ENCODE measurements at places on chromosomes 12 and 14. TPM values are rescaled to one million over a fixed set of nuclear protein-coding genes. Genes with fewer than 3 reads are reported as not detected.
A peak's percentile ranks its signal among the peaks of the same experiment; 100 is the strongest.

GRCh38 chr12:31832740-31833729, 104.2 kb upstream of the AMN1 start:
- no peak for DNase-seq

DNA sequence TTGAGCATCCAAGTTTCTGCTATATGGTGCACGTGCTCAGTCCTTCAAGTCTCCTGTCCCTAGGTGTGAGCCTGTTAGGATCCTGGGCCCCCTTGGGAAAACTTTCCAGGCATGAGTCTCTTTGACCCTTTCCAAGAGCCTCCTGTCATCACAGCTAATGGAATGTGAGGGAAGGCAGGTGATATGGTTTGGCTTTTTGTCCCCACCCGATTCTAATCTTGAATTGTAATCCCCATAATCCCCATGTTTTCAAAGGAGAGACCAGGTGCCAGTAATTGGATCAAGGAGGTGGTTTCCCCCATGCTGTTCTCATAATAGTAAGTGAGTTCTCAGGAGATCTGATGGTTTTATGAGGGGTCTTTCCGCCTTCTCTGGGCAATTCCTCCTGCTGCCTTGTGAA, 265.5 kb downstream of the ATP23 start:
- no peak for DNase-seq

DNA sequence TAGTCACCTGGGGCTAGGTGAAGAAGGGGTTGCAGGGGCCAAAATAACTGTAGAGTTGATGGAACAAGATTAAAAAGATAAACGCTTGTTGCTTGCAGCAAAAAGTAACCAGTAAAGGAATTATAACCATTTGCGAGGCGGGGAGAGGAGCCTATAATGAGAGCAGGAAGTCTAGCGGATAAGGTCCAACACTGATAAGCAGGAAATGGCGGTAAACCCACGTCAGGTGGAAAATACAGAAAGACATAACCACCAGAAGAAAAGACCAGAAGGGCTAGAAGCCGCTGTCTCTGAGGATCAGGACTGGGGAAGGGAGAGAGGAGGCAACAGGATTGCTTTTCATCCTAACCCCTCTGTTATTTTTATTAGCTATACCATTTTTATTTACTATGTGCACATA, 303.3 kb downstream of the DPF3 start:
- DNase-seq, result no peak

GRCh38 chr14:93543766-93544165, 113.0 kb downstream of the UNC79 start:
- DNase-seq, result no peak

DNA sequence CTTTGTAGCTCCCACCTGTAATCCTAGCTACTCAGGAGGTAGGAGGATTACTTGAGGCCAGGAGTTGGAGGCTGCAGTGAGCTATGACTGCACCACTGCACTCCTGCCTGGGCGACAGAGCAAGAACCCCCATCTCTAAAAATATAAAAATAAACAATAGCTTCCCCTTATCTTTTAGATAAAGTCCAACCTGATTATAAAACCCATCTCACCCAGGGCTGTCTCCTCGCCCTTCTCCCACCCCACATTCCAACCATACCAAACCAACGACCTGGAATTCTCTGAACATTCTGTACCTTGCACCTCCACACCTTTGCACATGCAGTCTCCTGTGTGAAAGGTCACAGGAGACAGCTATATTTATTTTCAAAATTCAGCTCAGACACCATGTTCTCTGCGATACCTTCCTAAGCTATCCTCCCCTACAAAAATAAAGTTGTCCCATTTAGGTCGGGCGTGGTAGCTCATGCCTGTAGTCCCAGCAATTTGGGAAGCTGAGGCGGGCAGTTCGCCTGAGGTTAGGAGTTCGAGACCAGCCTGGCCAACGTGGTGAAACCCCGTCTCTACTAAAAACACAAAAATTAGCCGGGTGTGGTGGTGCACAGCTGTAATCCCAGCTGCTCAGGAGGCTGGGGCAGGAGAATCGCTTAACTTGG, 7.7 kb downstream of the SLC7A7 start:
- no peak for DNase-seq

DNA sequence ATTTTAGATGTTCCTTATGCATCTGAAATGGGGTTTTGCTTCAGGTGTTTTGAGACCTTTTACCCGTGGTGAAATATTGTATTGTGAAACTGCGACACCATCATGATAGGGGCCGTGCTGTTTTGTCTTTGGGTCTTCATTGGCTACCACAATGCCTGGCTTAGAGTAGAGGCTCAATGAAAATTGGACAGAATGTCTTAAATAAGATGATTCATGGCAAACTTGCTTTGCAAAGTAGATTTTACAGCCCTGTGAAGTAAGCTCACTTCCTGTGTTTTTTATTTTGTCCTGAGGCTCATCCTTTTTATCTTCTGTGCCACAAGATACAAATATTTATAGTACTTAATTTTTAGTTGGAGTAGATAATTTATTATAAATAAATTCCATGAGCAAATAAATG, 111.3 kb upstream of the FRMD6 start:
- DNase-seq, result no peak

- DNase-seq, result no peak
These were observed 1.3 kb upstream of the ASCL1 start for GRCh38 chr12:102955926-102956737.

DNA sequence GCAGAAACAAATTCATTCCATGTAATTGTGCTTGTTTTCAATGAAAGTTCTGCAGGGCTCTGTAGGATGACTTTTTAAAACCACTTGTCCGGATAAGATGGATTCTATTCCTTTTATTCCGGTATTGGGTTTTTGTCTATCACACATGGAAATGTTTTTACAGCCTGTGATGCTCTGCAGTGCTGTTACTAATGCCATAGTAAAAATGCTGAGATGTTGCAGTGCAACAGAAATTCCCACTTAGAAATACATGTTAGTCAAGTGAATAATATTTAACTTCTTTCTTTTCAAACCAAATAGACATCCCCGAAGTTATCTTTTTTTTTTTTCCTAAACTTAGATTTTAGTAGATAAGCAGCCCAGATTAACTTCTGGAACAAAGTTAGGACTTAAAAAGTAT, 71.9 kb downstream of the RASSF8 start:
- DNase-seq, result no peak

DNA sequence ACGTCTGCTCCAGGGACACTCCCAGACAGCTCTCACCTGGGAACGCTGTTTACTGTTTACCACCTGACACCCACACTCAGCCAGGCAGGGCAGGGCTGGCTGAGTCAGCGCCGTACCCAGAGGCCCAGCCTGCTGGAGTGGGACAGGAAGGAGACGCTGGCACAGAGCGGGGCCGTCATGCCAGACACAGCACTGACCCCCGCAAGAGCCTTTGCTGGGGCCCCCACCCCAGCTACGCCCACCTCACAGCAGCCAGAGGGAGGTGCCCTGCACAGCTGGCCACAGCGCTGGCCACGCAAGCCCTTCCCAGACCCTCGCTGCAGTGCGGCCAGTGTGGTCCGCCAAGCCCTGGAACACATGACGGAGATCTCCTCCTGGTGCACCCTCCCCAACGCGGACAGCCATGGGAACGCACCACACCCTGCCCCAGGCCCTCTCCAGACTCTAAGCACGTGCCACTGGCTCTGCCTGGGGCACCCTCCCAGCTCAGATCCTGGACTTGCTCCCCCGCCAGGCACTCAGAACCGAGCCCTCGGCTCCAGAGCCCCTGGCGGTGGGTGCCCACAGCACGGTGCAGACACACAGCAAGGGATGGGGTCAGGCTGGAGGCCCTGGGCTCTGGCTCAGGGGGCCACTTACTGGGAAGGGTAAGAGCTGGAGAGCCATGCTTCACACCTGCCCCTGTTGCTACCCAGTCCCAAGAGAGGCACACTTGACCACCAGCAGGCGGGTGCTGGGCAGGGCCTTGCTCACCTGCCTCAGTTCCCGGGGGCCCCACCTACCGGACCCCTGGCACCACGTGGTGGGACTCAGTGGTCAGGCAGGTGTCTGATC, 5.7 kb downstream of the AHNAK2 start:
- peak; percentile 85 for DNase-seq

- no peak for DNase-seq
These were observed 272.6 kb downstream of the CCER1 start for GRCh38 chr12:90682398-90682797.

PPP4R4 gene
- not detected for total RNA-seq

- no peak for DNase-seq
These were observed 19.8 kb downstream of the OR5AU1 start for GRCh38 chr14:21136024-21136423.

DNA sequence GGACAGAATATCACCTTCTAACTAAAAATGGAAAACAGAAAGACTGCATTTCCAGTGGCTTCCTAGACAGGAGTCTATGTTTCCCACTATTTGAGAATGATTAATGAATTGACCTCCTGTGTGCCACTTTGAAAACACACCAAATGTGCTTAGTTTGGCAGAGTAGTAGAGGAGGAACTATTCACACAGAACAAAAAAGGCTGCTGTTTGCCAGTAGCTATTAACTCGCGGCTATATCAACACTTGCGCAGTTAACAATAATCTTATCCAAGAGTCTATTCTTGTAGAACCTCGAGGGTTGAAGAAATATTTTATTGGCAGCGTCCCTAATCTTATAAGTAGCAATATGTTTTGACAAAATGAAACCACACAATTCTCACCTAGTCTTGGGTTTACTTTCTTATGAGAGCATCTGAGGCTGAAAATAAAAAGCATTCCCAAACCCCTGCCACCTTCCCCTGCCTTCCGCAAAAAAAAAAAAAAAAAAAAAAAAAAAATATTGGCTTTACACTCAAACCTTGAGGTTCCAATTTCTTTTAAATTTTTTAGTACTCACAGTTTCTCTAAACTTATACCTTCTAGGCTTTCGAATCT, 127.3 kb upstream of the FLRT2 start:
- no peak for DNase-seq

DNA sequence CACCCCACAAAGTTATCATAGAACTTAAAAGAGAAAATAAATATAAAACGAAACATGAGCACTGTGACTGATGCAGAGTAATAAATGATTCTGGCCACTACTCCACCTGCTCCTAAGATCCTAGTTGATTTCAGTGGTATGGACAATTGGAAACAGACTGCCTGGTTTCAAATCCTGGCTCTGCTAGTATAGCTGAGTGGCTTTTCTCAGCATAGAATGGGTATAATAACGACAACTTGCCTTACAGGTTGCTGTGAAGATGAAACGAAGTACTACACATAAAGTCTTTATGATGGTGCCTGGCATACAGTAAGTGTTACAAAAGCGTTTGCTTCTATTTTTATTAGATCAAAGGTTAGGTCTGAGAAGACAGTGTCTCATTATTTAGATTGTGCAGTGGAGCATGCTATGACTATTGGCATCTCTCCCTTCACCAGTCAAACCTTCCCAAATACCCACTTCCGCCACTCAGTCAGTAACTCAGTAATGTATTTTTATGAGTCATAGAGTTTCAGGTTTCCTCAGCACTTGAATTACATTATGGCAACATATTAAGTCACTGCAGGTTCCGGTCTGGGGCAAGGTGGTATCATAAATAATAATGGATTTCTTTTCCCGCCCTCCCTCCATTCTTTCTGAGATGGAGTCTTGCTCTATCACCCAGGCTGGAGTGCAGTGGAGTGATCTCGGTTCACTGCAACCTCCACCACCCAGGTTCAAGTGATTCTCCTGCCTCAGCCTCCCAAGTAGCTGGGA, 29.7 kb upstream of the NR2C1 start:
- DNase-seq, result no peak

DNA sequence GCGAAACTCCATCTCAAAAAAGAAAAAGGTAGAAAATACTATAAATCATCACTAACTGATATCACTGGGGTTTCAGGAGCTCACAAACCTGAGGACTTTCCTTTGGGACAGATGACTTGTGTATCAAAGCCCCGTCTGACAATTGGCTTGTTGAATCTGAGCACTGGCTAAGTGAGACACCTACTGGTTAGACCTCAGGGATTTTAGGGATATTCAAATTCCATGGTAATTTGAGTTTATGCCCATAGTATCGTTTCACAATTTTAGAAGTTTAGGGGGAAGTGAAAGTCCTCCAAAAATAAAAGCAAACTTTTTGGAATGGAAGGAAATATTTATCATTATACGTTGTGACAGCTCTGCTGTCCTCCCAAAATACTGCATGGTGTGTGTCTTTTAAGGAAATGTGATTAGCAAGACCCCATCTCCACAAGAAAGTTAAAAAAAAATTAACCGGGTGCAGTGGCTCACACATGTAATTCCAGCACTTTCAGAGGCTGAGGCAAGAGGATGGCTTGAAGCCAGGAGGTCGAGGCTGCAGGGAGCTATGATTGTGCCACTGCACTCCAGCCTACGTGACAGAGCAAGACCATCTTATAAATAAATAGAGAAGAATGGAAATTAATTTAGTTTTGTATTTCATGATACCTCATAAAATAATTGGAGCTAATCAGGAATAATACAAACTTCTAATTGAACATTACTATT, 49.2 kb downstream of the FBXL14 start:
- DNase-seq, result no peak

- DNase-seq, result no peak
These were observed 80.2 kb upstream of the SLC38A2 start for GRCh38 chr12:46452776-46453175.

DNA sequence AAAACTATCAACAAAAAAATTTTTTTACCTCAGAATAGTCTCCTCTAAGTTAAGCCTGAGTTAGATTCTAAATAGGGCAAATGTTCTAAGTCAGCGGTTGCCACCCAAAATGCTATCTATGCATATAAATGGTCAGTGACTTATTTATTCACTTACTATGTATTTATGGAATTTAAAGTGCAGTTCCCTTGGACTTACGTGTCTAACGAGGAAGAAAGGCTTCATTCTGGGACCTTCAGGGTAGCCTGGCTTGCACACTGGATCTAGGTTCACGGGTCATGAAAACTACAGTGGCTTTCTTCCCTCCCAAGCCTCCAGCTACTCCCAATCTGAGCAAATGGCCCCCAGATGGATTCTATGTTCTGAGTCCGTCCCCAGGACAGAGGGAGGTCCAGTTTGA, 77.1 kb downstream of the ARF6 start:
- DNase-seq, result no peak

DNA sequence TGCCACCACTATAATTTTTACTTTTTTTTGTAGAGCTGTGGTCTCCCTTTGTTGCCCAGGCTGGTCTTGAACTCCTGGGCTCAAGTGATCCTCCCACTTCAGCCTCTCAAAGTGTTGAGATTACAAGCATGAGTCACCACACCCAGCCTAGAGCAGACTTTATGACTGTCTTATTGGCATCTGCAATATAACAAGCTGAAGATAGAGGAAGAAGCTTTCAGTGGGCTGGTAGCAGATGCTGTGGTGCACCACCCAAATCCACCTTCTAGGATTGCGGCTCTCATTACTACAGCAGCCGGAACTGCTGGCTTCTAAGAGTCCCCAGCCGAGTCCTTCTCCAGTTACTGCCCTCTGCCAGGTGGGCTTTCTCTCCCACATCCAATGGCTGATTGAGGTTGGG, 7.6 kb upstream of the STK38L start:
- DNase-seq, result no peak
